ENCODE measurements at places on chromosomes 5 and 9.

GRCh38 chr5:173534031-173534430 lies 82.4 kb downstream of the BOD1 start:
- DNase-seq: no peak

DNA sequence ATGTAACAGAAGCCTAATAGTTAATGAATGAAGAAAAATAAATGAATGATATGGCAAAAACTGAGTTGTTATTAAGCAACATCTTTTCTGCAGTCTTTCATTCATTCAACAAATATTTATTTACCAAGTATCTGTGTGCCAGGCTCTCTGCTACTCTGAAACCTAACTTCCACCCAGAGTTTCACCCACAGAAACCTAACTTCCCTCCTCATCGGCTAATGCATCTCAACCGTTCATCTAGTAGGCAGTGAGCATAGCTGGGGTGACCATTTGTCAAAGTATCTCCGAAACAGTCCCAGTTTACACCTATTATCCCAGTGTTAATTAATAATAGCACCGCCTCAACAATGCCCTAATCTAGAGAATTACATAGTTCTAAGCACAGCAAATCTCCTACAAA lies 1.5 kb downstream of the TTC39B start:
- DNase-seq: no peak

DNA sequence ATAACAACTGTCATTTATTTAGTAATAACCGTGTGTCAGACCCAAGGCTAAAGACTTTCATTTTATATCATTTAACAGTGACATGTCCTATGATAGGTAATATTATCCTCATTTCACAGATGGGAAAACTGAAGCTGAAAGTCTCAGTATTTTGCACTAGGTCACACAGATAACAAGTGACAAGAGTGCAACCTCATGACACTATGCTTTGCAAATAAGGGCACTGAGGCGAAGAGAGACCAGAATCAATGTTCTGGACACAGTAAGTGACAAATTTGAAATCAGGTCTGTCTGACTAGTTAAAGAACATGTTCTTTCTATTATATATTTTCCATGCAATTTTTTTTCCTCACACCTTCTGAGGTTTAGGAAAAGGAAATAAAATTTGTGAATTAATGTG lies 585.7 kb downstream of the LRRC70 start:
- DNase-seq: no peak

- no peak for DNase-seq
These were observed 70.5 kb upstream of the ERBIN start for GRCh38 chr5:65855766-65856315.

- DNase-seq: no peak
These were observed 47.7 kb downstream of the FBXL17 start for GRCh38 chr5:108334225-108334624.

GRCh38 chr5:115419846-115420585 lies 123.6 kb upstream of the CCDC112 start:
- no peak for DNase-seq

- DNase-seq: no peak
These were observed 27.8 kb upstream of the PTPDC1 start for GRCh38 chr9:94056442-94056974.

DNA sequence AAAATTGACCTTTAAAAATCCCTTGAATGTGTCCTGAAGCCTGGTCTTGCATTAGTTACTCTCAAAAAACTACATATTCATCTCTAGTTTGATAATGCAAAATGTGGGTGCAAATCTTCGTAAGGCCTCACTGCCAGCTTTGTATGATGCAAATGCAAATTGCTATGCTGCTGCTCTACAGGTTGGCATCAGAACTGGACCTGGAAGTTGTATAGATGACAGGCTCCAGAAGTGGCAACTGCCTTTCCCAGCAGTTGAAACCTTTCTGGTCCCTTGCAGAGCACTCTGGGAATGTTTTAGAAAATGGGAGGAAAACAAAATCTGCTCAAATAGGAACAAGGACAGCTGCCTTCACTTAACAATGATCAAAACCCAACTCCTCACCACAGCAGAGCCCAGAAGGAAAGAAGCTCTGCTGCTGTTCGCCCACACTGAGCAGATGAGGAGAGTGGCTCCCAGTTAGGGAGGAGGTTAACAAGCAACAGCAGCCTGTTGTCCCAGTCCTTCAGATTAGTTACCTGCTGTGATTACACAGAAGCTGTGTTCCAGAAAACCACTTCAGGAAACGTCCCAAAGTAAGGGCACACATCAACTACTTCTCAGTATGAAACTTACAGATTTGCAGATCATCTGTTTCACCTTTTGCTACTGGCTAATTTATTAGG lies 93.5 kb downstream of the PLPP1 start:
- no peak for DNase-seq

DNA sequence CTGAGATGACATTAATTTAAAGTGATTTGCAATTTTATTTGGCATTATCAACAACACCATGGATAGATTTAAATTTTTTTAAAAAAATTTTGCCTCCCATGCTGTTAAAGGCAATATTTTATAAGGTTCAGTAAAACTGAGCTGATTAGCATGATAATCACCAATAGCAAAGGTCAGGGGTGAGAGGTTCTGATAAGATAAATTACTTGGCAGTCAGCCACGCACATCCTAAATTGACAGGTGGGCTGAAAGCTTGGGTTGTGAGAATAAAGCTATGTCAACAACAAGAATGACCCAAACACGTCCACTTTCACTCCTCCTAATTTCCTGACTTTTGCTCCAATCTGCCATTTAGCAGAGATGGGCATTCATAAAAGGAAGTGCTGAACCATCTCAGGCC lies 127.1 kb downstream of the LHFPL2 start:
- DNase-seq: no peak

GRCh38 chr5:58156361-58156760 lies 303.5 kb downstream of the PLK2 start:
- DNase-seq: no peak

- DNase-seq: no peak
These were observed 26.7 kb downstream of the LHX2 start for GRCh38 chr9:124038239-124038638.

- DNase-seq: no peak
These were observed 164.1 kb downstream of the WDR70 start for GRCh38 chr5:37543216-37543615.

All from hypothalamus (tissue), 51 donors.